ENCODE measurements at places on chromosomes 5 and 9.

DNA sequence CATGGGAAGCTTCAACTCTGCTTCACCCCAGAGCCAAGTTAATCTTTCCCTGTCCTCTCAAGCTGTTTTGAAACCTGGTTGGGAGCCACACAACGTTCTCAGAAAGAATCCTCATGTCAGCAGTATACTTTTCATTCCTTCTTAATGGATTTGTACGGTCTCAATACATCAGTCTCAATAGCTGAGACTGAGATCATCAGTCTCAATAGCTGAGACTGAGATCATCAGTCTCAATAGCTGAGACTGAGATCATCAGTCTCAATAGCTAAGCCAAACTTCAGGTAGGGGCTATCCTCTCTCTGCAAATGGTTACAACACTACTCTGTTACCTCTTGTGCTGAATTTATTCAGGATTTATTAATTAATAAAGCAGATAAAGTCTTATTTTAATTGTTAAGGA, 1317.4 kb upstream of the CDH9 start:
- DNase-seq, result no peak

- DNase-seq, result no peak
Observed at GRCh38 chr5:180143656-180144364, 65.2 kb downstream of the RASGEF1C start.

DNA sequence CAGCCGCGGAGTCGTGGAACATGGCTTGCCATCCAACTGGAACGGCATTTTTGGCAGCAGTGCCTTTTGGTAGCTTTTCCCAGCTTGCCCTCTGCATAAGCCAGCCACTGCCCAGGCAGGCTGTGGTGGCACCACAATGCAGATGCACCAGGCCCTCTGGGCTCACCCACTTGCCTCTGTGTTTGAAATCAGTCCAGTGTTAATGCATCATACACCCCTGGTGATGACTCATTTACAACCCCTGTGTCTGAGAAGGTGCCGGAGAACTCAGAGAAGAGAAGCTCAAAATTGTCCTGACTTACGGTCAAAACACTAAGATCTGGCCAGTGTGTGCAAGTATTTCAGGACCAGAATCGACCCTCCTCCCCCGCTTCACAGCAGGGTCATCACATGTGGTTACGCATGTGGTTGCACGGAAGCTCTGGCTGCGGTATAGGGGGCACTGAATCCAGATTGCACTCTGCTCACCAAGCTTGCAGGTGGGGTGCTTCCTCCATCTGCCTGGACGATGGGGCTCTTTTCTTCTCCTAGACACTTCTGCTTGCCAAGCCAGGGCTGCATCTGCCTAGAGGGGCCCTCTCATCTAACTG, 66.5 kb upstream of the SMIM15 start:
- DNase-seq, result no peak

GRCh38 chr9:111994831-111995458, 98.3 kb downstream of the UGCG start:
- DNase-seq, result no peak

- no peak for DNase-seq
Observed at GRCh38 chr5:67059744-67060490, 136.7 kb downstream of the CD180 start.

DNA sequence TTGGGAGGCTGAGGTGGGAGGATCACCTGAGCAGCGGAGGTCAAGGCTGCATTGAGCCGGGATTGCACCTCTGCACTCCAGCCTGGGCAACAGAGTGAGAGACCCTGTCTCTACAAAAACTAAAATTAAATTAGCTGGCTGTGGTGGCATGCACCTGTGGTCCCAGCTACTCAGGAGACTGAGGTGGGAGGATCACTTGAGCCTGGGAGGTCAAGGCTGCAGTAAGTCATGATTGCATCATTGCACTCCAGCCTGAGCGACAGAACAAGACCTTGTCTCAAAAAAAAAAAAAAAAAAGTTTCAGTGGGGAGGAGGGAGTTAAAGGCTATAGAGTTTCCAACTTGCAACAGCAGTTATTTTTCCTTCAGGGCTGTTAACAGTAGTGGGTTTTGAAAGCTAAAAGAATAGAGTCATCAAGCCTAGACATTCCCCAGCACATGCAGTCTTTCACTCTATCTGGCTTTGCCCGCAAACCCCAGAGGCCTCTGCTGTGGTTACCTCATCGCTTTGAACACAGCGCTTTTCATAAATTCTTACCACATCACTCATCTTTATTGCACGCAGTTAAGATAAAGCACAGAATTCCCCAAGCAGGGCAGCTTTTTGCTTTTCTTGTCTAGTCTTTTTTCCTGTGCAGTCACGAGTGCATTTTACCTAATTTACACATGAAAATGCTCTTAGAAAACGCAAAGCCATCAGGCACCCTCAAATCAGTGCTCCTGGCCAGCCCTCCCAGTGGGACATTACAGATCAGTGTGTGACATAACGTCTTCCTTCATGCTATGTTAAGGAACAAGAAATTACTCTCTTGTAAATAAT, 8.7 kb upstream of the SLC2A8 start:
- no peak for DNase-seq
